ENCODE measurements at places on chromosomes 2 and 18.
A peak's percentile ranks its signal among the peaks of the same experiment; 100 is the strongest.

GRCh38 chr2:131154647-131155046 lies 49.5 kb downstream of the PLEKHB2 start:
- no peak for DNase-seq

DNA sequence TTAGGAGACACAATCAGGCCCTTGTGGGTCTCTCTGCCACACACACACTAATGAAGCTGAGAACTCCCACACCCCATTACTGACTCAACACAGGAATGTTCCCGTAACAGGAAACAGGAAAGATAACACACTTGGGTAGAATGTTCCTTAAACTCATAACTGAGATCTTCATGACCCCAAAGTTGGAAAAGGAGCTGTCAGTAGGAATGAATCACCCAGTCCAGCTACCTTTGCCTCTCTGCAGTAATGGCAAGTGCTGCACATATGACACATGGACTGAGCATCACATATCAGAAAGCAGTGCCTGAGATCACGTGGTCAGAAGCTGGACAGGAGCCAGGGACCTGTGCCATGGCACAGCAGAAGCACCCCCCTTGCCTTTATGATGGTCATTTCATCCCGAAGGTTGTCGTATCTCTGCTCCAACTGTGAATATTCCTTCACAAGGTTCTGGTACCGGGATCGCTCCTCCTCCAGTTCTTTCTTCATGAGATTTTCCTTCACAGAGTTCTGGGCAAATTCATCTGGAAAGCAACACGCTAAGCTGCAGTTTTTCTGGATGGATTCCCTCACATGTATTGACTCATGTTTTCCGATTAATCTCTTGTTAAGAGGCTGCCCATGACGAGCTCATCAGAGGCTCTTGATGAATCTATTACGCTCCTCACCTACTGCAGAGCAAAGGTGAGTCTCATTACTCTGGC lies 65.4 kb upstream of the ACAA2 start:
- DNase-seq: peak; percentile 77

DNA sequence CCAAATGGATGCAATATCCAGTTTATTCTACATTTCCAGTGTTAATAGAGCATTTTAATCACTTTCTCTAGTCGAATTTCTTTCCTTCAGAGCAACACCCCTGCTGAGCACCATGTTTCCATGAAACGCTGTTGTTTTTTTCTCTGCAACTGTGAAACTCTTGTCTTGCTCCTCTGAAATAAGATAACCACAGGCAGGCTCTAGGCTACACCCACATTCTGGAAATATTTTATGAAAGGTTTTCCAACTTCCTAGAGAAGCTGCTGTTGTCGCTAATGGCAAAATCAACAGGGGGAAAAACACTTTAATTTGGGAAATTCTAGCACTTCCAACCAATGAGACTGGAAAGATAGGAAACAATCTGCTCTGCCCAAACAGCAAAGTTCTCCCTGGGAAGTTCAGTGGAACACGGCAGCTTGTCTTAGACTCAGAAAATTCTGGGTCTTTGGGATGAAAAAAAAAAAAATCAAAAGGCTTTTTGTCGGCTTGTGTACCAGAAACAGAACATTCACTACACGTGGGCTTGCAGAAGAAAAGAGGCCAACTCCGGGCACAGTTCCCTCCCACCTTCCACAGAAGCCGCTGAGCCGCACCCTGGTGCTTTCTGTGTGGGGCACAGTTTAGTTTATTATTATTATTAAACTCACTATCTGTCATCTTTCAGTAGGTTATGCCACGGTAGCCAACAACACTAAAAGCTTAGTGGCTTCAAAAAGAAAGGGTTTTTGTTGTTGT lies 98.7 kb downstream of the MMADHC start:
- peak; percentile 26 for DNase-seq

DNA sequence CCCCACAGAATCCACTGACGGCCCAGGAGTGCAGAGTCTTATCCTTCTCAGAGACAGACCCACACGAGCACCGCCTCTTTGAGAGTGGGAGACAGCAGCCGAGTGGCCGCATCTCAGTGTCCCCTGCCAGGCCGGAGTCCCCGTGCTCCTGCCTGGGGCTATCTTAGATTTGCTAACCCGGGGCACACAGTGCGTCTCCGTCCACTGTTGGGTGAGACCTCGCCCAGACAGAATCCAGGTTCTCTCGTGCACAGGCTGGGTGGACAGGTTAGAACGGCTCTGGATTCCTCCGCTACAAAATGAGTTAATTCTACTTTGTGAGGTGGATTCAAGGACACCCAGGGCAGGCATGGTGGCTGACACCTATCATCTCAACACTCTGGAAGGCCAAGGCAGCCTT lies 88.3 kb downstream of the ZNF516 start:
- DNase-seq: no peak

GRCh38 chr2:173205375-173205774 lies 129.7 kb downstream of the MAP3K20 start:
- peak; percentile 96 for DNase-seq

GRCh38 chr2:159551806-159552205 lies 64.5 kb downstream of the BAZ2B start:
- DNase-seq: no peak

- DNase-seq: peak; percentile 28
Observed at GRCh38 chr18:67241299-67241698, 275.2 kb downstream of the DSEL start.

GRCh38 chr2:20931346-20931745 lies 108.4 kb upstream of the LDAH start:
- DNase-seq: no peak

DNA sequence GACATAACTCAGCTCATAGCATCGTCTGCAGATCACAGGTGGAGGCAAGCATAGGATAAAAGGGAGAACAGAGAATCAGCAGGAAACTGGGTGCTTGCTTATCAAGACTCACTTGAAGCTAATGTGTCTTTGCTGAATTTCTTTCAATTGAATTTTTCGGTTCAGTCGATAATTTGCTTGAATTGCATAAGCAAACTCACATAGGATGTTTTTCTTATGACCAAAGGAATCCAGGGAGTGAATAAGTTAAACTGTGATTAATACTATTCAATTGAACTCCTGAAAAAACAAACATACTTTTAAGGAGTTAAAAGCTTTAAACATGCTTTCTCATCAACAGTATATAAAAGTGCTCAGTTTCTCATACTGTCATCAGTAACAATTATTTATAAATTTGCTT lies 707.1 kb upstream of the ACVR2A start:
- DNase-seq: no peak

GRCh38 chr2:128367601-128368359 lies 49.1 kb upstream of the HS6ST1 start:
- DNase-seq: no peak

- no peak for DNase-seq
Observed at GRCh38 chr2:158204741-158205165, 103.1 kb downstream of the UPP2 start.

DNA sequence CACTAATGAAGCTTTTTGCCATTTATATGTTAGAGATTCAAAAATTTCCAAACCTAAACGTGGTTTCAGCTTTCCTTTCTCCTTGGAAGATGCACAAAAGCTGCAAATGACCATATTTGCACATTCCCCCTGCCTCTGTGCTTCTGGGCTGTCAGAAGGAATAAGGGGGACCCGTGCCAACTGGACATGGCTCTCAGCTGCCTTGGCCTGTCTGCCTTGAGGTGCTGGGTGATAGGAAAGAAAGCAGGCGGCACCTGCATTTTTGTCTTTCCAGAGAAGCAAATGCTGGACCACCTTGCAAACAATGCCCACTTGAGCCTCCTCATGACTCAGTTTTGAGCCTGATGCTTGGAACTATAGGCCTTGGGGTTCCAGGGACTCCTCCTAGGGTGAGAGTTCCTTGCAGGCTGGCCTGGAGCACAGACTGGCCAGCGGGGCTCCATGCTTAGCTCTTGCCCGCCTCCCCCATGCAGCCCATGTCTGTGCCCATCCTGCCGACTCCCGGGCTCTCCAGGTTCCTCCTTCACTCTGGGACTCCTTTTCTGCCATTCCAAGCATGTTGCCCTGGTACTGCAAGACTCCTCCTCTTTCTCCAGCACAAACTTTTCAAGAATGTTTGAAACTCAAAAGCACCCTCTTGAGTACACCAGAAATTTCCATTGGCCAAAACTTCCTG lies 109.0 kb upstream of the EPAS1 start:
- DNase-seq: no peak

GRCh38 chr2:225326969-225327368 lies 72.5 kb upstream of the NYAP2 start:
- DNase-seq: no peak

DNA sequence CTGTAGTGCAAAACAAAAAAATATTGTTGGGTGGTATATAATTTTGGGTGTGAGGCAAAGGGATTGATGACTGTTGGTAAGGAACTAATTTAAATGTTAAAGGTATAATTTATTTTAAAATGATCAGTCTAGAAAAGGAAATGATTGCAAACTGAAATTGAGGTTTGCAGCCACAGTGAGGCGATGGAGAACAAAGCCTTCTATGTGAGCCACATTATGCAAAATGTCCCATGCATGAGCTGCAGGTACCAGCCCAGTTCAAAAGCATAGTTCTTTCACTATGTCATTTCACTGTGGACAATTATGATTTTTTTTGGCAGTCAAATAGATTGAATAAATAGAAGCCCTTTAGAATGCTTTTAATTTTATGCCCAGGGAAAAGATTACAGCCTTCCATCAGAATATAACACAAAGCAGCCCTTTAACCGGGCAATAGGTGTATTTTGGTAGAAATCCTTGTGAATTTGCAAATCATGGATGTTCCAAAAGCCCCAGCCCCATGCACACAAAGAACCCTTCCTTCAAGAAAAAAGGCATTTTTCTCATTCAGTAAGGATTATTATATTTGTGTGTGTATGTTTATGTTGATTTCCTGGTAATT lies 1.7 kb downstream of the MAP2 start:
- DNase-seq: peak; percentile 64

- DNase-seq: no peak
Observed at GRCh38 chr2:192585418-192585817, 390.7 kb upstream of the TMEFF2 start.
